ENCODE measurements at places on chromosomes 2 and 18.

DNA sequence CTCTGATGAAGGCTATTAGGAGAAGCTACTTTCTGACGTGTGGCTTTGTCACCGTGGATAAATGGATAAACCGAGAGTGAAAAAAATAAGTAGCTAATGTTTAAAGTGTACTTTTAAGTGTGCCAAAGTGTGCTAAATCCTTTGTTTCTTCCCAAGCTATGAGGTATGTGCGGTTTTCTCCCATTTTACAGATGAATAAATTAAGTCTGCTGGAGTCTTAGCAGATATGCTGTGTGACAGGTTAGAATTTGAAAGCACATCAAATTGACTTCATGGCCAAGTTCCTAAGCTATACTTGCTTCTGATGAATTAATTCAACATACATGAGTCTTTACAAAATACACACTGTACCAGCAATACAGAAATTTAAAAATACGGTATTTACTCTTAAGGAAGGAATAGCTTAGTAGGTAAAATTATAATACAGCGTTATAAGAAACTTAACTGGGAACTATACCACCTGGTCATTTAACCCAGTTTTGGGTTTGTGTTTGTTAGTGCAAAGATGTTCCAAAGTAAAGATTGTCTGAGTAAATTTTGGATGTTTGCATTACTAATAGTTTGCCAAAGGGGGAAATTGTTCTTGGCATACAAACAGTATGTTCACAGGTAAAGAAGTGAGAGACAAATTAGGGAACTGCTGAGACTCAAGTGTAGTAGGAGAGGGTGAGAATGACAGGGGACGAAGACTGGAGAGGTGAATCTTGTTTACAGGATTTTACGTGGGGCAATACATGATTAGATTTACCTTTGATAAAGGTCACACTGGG is 1.4 kb downstream of the AGPS start:
- DNase-seq = no peak

DNA sequence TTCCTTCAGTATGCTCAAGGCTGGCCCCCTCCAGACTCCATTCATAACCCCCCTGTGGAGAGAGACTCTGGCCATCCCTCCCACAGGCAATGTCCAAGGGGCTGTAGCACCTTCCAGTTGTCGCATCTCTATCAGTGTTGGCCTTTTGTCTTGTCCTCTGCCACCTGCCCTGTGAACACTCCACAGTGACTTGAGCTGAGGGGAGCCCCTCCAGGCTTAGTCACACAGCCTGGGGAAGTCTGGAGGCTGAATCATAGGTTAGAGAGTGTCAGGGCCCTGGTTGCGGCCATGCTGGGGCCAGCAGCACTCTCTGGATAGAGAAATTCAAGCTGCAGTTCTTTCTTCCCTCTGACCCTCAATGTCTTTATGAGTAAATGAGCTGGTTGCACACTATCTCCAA is 64.7 kb downstream of the GYPC start:
- no peak for DNase-seq

DNA sequence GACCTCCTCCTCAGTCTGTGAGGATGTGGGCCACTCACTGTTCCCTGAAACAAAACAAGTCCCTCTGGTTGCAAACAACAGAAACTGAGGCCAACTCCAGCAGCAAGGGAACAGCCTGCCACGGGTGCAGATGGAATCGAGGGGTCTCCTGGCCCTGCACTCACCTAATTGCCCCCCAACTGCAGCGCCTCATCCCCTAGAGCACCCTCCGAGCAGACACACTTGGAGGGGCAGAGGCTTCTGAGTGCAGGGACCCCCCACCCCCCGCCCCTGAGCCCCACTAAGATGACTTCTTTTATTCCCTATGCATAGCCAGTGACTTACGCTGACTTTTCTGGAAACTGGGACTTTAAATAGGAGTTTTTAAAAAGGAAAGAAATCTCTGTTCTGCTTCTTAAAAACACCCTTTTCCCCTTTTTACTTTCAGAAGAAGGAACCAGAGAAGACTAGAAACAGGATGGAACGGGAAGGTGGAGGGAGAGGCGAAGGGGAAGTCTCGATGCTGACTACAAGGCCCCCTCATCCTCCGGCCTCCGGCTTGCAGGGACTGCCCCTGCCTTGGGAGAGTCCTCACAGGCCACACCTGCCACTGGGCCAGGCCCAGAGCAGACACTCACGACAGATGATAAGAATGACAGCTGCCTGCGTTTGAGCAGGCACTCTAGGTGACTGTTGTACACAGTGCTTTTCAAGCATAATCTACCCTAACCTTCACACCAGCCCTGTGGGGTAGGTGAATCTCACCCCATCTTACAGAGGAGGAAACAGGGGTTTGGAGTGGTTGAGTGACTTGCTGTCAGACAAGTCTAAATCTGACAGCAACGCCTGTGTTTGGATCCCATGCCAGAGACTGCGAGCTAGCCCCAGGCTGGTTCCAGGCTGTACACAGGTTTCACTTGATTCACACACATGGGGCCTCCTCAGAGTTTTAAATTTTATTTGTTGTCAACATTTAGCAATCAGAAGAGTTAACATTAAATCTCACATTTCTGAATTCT is 28.2 kb upstream of the BIN1 start:
- no peak for DNase-seq

GRCh38 chr2:207286106-207286505 is 120.4 kb upstream of the KLF7 start:
- DNase-seq = no peak

- no peak for DNase-seq
Measured at GRCh38 chr2:240386326-240386725, 49.1 kb upstream of the GPC1 start.

- DNase-seq = no peak
Measured at GRCh38 chr2:168500516-168500915, 44.4 kb downstream of the CERS6 start.

DNA sequence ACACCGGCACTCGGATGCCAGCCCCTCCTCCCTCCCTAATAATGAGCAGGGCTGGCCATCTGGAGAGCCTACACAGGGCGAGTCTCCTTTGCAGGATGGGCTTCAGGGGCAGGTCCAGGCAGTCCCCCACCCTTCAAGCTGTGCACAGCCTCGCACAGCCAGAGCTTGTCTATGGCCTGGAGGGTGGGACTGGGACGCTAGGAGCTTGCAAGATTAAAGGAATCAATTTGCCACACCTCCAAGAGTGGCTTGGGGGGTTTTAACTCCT is 43.9 kb upstream of the OTOF start:
- no peak for DNase-seq

DNA sequence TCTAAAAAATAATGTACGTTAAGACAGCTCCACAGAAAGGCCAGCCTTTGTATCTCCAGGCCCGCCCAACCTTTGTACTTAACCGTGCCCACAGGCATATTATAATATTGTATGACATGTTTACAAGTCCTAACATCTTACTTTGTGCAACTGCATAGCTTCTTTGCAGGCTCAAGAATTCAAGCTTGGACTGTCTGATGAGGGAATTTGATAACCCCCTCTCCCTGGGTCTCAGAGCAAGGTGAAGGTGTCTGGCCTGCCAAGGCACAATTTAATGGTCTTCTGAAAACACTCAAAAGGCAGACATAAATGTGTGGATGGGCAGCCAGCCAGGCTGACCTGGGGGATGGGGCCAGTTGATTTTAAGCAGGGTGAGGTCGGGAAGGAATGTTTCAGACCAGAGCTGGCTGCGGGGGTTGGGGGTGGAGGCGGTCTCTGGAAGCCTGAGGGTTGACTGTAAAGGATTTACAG is 732.7 kb upstream of the FANCL start:
- no peak for DNase-seq

DNA sequence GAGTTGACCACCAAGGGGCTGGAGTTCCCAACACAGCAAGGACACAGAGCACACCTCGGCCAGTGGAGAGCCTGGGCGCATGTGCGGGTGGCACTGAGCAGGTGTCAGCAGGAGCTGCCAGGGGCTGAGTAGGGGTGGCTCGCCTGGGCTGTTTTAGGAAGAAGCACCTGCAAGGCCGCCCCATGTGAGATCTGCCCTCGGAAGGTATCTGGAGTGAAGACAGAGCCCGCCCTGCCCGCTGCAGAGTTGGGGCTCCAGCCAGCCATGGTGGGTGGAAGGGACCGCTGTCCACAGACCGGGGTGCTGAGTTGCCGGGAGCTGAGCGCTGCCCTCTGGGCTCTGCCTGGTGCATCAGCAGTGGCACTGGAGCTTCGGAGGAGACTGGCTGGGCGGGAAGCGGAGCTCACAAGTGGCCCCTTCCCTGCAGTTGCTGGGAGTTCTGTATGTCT is 35.2 kb downstream of the MTERF4 start:
- peak; percentile 80 for DNase-seq

DNA sequence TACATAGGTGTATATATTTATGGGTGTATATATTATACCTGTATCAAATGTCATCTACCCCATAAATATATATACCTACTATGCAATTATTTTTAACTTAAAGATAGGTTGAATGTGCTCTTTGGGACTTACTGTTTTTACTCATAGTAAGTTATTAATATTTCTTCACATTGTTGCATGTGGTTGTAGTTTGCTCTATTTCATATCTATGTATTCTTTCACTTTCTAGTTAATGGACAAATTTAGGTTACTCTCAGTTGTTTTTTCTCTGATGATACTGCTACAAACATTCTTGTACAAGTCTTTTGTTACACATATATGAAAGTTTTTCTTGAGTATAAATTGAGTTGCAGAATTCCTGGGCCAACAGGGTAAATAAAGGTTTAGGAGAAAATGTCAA is 601.8 kb upstream of the ID2 start:
- no peak for DNase-seq

GRCh38 chr18:55654986-55655385 is 67.0 kb upstream of the TCF4 start:
- DNase-seq = no peak

GRCh38 chr2:95298486-95299111 is 1.5 kb downstream of the KCNIP3 start:
- no peak for DNase-seq

DNA sequence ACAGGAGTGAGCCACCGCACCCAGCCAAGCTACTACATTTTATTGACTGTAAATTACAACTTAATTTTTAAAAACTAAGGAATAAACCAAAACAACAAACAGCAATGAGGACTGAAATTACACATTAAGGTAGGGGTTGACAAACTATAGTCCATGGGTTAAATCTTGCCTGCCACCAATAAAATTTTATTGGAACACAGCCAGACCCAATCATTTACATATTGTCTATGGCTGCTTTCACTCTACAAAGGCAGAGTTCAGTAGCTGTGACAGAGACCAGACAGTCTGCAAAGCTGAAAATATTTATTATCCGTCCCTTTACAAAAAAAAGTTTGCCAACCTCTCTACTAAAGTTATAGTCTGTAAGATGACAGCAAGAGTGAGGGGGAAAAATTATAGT is 24.3 kb upstream of the UGP2 start:
- DNase-seq = no peak

DNA sequence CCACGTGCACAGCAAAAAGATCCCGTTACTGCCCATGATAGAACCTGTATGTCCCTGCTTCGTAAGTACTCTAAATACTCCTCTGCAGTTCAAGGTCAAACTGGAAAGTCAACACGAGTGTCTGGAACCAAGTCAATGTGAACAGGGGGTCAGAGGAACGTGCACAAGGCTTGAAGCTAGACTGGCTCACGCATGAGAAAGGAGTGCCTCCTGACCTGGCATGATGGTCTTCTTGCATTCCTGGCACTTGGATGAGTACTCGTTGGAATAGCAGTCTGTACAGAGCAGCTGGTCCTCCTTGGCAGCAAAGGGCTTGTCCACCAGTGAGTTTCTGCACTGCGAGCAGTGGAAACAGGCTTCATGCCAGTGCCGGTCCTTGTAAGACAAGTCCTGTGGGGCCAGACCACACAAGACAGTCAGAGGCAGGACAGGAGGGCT is 25.5 kb downstream of the FHL2 start:
- DNase-seq = no peak

DNA sequence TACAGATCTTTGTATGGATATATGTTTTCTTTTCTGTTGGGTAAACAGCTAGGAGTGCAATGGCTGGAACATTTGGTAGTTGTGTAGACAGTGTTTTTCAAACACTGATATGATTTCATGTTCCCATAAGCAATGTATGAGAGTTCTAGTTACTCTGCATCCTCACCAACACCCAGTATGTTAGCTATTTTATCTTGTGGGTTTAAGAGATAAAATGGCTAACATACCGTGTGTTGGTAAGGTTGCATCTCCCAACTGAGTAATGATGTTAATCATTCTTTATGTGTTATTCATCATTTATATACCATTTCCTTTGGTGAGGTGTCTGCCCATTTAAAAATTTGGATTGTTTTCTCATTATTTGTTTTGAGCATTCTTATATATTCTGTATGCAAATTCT is 65.7 kb downstream of the LYPD6B start:
- DNase-seq = no peak

GRCh38 chr2:64989982-64990614 is 899 bp downstream of the SLC1A4 start:
- DNase-seq = no peak

DNA sequence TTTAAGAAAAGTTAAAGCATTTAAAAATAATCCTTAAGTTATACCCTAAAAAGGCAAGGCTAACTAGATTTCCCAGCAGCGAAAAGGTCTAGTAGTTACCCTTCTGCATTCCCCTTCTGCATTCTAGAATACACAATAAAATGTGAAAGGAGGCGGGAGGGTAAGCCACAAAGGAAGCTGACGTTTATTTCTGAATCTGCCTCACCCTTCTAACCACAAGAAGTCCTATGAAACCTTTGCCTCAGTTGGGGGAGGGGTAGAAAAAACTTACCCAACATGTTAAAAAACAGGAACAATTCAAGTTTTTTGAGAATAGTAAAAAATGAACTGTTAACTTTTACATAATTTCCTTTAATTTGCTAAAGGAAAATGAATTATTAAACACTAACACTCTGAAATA is 11.3 kb downstream of the STK17B start:
- no peak for DNase-seq

GRCh38 chr18:32770054-32770665 is 2.7 kb downstream of the KLHL14 start:
- DNase-seq = no peak

- DNase-seq = no peak
Measured at GRCh38 chr2:129203331-129203730, 776.1 kb upstream of the RAB6C start.

Data from 8988T (cell line).